DND-41 (cell line): ENCODE measurements at places on chromosomes 2 and 18.

- no peak for DNase-seq
These were observed 664 bp upstream of the IMPA2 start for GRCh38 chr18:11980494-11981191.

DNA sequence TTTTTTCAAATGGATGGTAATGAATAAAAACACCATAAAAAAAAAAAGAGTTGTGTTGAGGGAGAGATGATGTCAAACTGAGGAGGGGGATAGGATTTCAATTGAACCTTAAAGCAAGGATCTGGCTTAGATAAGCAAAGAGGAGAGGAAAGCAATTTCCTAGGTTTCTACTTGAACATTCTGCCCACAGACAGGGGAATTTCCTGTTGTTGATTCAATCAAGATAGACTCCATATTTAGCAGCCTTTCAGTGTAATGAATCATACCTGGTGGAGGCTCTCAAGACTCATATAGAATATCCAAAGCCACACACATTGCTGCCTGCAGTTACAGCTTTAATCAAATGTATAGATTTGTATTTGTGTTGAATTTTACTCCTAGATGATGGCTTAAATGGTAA, 294.4 kb upstream of the PIK3C3 start:
- DNase-seq = no peak

DNA sequence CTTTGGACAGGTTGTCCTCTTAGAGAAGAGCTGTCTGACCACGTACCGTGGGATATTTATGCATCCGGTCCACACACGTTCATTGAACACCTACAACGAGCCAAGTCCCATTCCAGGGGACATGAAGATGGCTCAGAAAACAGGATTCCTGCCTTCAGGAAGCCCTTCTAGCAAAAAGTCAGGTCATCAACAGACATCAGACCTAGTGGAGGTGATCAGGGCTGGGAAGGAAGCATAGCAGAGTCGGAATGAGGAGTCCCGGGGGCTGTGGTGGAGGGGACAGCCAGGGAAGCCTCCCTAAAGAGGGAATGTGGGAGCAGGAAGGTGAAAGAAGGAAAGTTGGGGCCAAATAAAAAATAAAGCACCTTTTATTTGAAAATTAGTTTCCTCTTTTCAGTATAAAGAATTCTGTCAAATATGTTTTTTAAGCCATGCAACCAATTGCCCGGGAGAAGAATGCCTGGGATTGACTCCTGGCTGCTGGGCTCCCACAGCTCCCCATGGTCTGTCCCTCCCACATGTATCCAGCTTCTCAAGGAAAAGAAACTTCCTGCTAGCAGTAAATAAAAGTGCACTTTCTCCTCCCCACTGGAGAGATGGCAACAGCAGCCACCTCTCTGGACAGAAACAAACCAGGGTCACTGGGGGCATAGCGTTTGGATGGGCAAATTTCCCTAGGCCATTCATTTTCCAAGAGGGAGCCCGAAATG, 144.8 kb downstream of the SMAD7 start:
- DNase-seq = no peak

- DNase-seq = no peak
These were observed 28.1 kb upstream of the MYCN start for GRCh38 chr2:15912203-15912602.

GRCh38 chr2:181978351-181979150, 7.1 kb upstream of the PPP1R1C start:
- DNase-seq = no peak
